Right kidney (tissue), 9 donors: ENCODE measurements at places on chromosomes 11 and 22.

DNA sequence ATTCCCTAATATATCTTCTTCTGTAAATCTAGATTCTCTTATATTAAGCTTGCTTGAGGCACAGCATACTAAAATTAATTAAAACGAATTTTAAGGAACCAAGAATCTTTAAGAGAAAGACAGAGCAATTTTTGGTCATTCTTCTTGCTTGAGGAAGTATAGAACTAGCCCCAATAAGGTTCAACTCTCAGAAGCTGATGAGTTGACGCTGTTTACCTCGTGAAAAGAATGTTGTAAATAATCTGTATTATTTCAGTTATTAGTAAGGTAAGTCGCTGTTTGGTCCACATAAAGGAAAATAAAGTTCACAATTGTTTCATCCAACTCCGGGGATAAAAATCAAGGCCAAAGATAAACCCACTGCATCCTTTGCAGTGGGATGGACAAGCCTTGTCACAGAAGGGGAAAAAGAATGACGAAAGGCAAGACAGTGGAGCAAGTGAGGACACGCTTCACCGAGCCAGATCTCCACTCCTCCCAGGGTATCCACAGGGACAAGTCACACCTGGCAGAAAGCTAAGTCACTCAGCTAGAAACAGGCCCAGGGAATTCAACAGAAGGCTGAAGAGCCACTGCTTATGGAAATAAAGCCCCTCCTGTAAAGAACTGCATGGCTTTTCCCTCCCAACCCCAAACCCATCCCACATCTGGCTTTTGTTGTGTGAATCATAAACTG is 752 bp downstream of the POU2AF1 start:
- DNase-seq = peak; percentile 16

GRCh38 chr22:28180804-28181731 is 262.0 kb upstream of the PITPNB start:
- no peak for DNase-seq

- peak; percentile 72 for DNase-seq
Measured at GRCh38 chr22:36156515-36157419, 3.8 kb downstream of the APOL3 start.

GRCh38 chr11:102410382-102410784 is 42.2 kb downstream of the TMEM123 start:
- no peak for DNase-seq

DNA sequence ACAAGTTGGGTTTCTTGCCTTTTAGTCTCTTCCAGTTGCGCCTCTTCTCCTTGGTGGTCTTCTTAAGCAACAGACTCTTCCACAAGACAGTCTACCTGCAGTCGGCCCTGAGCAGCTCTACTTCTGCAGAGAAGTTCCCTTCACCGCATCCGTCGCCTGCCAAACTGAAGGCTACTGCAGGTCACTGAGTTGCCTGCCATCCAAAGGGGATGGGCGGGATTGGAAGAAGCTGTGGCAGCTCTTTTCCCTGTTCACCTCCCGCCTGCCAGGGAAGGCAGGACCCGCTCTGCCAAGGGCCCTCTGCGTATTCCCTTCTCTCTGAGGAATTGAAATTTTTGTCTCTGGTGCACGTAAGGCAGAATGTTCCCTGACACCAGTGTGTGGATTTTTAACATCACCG is 9.2 kb upstream of the STT3A start:
- DNase-seq = no peak

GRCh38 chr22:35023692-35024363 is 42.1 kb upstream of the ISX start:
- peak; percentile 64 for DNase-seq

DNA sequence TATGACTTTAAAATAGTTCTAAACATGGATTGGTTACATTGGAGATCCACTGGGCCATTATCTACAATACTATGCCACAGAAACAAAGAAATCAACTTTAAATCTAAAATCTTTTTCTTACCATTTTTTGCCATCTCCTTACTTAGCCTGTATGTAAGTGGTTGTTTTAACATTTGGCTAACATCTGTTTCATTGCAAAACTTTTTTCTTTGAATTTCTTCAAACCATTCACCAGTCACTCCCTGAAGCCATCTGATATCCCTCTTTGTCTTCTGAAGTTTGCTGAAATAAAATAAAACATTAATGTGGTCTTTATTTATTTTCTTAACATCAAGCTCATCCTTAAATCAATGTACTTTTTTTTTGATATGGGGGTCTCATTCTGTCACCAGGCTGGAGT is 43.3 kb upstream of the POGLUT3 start:
- no peak for DNase-seq

GRCh38 chr22:40620464-40621046 is 16.0 kb downstream of the MRTFA start:
- DNase-seq = no peak

- no peak for DNase-seq
Measured at GRCh38 chr11:126338346-126339055, 17.0 kb upstream of the ST3GAL4 start.

DNA sequence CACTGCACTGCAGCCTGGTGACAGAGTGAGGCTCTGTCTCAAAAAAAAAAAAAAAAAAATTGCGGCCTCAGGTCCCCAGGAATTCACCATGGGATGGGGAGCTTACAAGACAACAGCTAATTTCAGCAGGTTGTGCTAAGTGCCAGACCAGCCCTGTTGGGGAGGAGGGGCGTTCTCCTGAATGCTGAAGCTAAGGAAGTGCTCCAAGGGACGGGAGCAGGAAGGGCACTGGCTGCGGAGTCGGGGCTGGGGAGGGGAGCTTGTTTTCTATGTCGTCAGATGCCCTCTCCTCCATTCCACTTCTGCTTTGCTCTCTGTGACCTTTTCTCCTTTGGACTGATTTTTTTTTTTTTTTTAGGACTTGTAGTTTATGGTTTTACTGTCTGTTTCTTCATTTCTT is 4.5 kb downstream of the ADAMTS15 start:
- DNase-seq = no peak

DNA sequence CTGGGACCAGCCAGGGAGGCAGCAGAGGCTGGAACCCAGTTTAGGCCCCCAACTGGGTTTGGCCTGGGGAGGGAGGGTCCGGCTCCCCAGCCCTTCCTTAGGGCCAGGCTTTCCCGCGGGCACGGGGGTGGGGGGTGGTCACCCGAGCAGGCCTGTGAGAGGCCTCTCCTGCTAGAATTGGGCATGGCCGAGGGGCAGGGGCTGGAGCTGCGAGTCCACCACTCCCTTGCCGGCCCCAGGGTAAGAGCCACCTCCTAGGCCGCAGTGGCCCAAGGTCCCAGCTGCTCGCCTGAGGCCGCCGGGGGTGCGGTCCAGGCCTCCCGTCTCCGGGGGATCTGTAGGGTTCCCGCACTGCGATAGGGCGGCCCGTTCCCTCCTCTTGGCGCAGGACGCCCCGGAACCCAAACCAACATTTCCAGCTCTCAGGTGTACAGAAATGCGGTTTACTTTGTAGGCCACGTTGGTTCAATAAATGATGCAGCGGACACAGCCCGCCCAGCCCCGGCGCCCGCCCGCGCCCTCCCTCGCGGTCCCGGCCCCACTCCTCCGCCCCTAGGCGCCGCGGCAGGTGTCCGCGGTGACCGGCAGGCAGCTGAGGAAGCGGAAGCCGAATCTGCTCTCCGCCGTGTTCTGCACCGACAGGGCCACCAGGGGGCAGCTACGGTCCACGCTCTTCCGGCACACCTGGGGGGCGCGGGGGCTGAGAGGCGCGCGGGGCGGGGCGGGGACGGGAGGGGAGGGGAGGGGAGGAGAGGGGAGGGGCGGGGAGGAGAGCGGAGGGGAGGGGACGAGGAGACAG is 5.9 kb downstream of the LMNTD2 start:
- DNase-seq = no peak

GRCh38 chr11:126564566-126564965 is 209.1 kb downstream of the ST3GAL4 start:
- DNase-seq = no peak

DNA sequence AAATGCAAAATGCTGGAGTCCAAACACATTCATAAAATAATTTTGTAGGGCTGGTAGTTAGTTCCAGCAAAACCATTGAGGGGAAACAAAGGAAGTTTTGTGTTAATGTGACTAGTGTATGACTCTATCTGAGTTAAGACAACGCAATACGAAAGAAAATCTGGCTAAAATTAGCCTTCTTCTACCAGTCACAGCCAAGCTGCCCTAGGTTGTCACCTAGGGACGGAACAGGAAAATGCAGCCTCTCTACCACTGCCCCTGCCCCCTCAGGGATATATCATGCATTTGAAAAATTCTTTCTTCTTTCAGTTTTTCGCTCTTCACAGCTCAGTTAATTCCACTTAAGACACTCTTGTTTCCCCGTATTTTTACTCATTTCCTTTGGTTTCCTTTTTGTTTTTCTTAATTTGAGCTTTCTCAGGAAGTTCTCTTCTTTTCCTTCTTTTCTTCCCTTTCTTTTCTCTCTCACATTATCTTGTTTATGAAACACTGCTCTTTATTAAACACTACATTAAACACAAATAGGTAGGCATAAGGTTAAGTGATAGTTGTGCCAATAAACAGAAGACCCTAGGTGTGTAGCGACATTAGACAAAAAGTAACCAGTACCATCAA is 30.6 kb downstream of the KIRREL3 start:
- DNase-seq = no peak

DNA sequence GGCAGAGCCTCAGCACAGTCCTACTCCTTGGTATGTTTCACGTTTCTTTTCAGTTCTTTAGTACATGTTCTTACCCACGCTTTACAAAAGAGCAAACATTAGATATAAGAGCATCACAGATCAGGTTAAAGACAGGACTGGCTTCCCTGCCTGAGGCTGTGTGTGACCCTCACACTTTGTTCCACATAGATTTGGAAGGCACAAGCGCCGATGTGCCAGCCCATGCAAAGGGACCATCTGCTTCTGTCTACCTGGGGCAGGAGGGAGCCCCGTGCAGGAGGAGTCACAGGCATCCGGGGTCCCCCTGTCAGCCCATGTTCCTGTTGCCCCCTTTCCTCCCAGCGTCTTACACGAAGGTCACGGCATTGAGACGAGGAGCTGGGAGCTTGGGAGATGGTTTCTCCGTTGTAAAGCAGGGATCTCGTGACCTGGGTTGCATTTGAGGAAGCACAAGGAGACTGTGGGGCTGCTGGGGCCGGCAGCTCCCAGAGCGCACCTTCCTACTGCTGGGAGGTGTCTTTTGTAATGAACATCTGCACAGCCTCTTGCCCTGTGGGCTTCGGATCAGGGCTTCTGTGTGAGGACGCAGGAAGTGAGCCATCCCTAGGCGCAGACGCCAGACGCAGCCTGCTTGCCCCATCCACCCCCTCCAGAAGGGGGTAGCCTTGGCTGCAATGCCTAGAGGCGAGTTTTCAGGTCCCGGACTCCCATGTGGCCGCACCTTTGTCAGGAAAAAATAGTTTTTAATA is 72.6 kb downstream of the SCN3B start:
- no peak for DNase-seq

GRCh38 chr22:49491726-49492125 is 335.9 kb downstream of the BRD1 start:
- no peak for DNase-seq

DNA sequence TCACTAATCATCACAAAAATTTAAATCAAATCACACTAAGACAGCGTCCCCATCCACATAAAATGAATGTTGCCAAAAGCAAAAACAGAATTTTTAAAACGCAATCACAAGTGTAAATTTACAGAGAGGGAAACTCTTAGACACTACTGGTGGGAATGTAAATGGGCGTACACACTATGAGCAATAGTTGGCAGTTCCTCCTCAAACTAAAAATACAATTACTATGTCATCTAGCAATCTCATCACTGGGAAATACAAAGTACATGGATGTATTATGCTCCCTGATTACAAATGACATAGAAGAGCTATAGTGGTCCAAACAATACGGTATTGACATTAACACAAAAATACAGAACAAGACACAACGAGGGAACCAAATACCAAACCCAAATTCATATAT is 8.7 kb upstream of the RGL4 start:
- DNase-seq = no peak

DNA sequence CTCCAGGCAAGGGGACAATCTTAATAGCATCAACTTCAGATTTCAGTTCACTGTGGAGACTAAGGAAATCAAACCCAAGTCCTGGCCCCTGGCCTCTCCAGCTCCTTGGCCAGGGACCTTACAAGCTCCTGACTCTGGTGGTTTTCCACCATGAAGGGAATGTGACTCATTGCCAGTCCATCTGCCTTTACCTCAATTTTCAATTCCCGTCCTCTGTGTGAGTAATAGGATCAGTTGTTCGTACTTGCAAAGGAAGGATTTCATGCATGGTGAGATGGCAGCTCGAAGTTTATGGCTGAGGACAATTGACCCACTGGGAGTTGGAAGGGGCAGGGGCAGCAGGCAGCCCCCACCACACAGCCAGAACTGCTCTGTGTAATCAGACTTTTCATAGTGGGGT is 42.5 kb downstream of the INSC start:
- DNase-seq = no peak

DNA sequence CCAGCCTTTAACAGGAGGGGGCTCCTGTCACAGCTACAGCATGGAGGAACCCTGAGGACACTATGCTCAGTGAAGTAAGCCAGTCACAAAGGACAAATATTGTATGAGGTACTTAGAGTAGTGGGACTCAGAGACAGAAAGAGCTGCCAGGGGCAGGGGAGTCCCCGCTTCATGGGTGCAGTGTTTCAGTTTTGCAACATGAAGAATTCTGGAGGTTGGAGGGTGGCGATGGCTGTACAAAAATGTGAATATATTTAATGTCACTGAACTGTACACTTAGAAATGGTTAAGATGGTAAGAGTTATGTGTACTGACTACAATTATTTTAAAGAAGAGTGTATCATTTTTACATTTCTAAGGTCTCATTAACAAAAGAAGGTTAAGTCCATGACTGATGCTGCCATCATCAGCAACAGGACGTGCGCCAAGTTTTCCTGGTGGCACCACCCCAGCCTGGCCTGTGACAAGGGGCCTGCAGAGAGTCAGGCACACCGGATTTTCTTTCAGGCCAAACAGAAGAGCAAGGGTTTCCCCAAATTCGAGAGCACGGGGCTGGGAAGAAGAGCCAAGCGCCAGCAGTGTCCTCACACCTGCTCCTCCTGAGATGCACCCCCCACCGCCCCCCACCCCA is 22.1 kb downstream of the YPEL1 start:
- DNase-seq = no peak

DNA sequence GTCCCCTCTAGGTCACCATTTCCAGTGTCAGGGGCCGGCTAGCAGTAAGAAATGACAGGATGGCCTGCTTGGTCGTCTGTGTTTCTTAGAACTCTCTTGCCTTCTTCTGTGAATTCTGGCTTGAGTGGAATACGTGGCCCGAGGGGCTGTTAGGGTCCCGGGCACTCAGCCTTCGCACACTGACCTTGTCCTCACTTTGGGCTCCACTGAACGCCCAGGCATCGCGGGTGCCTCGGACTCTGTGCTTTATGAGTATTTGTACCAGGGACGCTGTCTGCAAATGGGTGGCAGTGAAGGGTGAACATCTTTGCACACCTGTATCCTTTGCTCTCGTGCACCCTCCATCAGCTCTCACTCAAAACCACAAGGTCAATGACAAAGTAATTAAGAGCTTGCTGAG is 123.4 kb upstream of the ANO1 start:
- no peak for DNase-seq
